ENCODE measurements at places on chromosomes 11 and 22.

DNA sequence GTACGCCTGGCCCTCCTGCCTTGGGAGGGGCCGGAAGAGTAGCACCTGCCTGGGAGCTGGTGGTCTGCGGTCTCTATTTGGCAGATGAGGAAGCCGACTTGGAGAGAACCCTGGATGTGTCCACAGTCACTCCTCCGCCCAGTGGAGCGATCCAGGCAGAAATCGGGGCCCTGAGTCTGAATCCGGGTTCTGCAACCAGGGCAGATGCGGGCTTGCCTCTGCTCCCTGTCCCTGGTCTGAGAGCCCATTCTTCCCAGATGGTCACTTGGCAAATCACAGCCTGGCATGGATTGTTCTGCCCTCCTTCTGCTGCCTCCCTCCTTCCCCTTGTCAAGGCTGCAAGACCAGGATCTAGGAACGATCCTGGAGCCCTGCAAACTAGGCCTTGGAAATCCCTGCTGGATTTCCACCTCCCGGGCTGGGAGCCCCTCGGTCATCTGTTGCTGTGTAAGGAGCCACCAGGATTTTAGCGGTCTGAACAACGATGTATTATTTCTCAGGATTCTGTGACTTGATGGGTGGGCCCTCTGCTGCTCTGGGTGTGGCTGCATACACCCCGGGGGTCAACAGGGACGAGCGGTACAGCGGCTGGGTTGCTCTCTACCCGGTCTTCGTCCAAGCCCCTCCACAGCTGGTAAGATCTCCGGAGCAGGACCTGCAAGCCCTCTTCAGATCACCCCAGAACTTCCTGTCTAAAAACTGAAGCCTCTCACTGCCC is 2.0 kb upstream of the ASCL2 start:
- DNase-seq, result no peak

DNA sequence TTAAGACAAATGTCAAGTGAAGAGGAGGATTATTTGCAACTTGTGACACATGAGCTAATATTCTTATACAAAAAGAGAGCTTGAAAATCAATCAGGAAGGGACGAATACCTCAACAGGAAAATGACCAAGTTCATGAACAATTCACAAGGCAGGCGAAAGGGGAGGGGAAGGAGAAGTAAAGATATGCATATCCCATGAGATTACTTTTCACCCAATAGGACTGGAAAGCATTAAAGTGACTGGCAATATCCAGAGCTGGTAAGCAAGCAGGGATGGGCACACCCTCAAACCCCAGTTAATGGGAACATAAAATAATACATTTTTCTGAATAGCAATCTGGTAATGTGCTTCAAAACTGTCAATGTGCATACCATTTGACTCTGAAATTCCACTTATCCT is 129.5 kb downstream of the SLC1A2 start:
- no peak for DNase-seq

DNA sequence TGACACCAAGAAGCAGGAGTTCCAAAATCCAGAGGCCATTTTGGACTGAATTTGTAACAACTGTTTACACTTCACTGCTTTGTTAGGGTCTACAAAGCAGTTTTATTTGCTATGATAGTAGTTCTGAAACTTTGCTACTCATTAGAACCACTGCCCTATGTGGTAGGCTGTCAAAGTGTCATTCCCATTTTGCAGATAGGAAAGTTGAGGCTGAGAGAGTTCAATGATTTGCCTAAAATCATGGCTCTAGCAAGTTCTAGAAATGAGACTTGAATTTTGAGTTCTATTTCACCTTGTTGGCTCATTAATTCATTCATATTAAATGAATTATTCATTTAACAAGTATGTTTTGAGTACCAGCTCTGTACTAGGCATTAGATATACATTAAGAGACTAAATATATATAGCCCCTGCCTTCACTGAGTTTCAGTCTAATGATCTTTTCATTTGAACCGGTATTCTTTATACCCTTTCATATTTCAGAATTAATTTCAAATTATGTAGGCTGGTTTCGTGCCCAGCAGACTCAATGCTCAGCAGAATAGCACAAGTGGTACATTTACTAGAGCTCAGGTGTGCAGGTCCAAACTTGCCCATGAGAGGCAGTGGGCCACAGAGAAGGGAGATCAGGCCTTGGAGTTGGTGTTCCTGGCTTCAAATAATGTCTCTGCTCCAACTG is 93.5 kb downstream of the ME3 start:
- DNase-seq, result no peak

- DNase-seq, result no peak
Measured at GRCh38 chr11:67523556-67524479, 572 bp upstream of the CABP2 start.

DNA sequence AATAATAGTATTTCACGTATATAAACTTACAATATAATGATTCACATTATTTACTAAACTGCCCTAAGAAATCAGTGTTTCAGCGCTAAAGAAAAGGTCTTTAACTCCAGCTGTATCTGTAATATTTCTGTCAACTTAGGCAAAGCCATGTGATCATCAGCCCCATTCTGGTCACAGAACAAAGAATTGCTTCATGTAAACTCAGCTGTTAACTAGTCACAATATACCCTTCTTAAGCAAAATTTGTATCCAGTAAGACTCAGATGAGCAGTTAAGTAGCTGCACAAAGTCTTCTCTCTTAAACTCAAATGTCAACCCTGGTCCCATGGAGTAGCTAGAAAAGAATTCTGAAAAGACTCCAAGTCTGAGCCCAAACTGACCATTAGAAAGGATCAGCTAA is 26.6 kb downstream of the HPS5 start:
- DNase-seq, result no peak

DNA sequence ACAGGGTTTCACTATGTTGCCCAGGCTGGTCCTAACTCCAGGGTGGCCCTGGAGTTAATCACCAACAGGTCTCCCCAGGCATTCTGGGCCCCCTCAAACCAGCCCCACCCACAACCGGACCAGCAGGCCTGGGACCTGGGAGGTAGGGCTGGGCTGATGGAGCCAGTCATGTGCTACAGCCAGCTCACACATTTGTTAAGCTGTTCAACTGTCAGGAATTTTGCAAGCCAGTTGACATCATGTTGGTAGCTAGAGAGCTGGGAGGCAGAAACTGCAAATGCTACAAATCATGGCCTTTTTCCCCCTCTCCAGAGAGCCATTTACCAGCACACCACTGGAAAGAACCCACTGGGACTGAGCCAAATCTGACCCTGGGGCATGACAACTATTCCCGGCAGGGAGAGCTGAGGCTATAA is 6.8 kb downstream of the ARHGAP1 start:
- no peak for DNase-seq

- DNase-seq, result no peak
Measured at GRCh38 chr11:32894149-32894827, 1.7 kb downstream of the QSER1 start.

DNA sequence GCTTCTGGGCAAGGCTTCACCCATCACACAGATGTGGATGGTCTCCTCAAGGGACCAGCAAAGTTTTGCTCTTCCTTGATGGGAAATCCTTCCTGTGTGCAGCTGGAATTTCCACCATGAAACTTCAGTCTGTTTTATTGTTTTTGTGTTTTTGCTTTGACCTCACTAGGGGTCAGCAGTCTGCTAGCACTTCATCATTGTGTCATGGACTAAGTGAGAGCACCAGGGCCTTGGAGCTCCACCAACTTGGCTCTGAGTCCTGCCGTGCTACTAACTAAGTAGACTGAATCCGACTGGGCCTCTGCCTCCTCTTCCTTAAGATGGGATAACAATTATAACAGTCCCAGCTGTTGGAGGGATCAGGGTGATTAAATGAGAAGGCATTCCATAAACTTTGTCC is 305.8 kb upstream of the NCAM1 start:
- no peak for DNase-seq

- DNase-seq, result no peak
Measured at GRCh38 chr22:23305922-23306374, 125.6 kb downstream of the BCR start.

DNA sequence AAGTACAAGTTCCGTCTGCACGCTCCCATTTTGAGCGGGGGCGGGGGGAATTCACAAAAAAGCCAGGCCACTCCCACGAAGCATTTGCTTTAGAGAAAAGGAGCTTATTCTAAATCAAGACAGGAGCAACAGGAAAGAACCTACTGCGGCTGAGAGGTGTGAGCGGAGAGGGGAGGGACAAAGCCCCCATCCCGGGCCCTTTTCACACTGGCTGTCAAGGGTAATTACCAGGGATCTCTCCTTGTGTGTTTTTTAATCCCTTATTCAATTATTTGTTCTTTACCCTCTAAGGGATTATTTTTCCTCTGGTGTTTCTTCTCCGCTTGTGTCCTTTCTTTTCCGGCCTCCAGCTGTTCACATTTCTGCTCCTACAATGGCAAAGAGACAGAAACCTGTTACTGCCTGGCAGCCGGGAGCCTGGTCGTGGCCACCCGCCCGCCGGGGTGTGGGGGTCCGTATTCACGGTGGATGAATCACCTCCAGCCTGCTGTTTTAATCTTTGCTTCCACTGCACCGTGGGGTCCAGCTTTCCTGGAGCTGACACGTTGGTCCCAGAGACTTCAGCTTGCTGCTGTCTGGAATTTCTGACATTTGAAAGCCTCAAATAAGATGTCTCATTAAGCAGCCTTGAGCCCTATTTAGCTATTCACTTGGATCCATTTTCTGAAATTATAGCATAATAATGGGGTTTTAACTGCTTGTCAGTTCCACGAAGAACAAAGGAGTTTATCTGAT is 61.4 kb upstream of the FADD start:
- no peak for DNase-seq

GRCh38 chr11:134475951-134476350 is 63.9 kb upstream of the B3GAT1 start:
- DNase-seq, result no peak

DNA sequence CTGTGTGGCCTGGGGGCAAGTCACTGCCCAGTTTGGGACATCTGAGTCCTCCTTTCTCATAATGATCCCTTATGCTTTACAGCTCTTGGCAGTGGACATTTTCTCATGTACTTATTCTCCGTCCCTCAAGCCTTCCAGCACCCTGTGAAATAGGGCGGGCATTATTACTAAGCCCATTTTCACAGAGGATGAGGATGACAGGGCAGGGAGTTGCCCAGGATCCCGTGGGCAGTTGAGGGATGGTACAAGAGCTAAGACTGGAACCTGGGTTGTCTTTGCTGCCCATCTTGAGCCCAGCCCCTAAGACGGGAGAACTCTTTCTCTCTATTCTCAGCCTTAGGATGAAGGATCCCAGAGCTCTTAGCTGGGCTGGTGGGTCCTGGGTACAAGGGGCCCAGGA is 11.2 kb downstream of the CD82 start:
- no peak for DNase-seq

DNA sequence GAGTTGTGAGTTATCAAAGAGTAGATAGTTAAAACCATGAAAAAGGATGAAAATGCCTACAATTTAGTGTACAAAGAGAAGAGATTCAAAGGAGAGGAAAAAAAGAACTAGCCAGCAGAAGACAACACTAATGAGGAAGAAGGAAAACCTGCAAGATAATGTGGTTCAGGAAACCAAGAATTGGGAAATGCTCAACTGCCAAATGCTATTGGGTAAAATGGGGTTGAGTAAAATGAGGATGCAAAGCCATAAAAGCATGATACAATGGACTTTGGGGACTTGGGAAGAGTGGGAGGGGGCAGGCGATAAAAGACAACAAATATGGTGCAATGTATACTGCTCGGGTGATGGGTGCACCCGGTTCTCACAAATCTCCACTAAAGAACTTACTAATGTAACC is 7.6 kb upstream of the OR52K2 start:
- DNase-seq, result no peak

DNA sequence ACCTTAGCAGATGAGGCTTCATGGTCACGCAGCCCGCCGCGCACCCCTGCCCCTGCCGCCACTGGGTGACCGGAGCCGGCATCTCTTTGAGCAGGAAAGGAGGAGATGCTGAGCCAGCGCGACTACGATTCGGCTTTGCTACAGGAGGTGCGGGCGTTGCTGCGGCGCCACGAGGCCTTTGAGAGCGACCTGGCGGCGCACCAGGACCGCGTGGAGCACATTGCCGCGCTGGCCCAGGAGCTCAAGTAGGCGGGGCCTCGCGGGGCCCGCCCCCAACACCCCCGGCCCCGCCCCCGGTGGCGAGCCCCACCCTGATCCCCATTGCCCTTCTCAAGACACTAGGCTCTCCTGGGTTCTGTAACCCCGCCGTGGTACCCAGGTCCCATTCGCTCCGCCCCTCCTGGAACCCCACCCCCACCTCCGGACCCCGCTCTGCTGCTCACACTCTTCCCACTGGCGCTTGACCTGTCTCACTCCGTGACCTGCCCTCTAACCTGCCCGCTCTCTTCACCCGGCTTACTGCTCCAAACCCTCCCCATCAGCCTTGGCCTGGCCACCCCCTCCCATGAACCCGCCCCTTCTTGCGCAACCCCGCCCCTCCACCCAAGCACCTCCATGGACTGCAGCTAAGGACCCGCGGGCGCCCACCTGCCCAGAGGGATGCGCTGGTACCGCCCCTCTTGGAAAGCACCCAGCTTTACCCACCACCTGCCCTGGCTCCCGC is 9.1 kb downstream of the CTSF start:
- DNase-seq, result no peak

Measured in stimulated activated CD4-positive, alpha-beta T cell treated with anti-CD3 and anti-CD28 coated beads, TNF-alpha, amount 100 ng/mL, for 1 hour (primary cell).